ENCODE measurements at places on chromosomes 16 and 17.

DNA sequence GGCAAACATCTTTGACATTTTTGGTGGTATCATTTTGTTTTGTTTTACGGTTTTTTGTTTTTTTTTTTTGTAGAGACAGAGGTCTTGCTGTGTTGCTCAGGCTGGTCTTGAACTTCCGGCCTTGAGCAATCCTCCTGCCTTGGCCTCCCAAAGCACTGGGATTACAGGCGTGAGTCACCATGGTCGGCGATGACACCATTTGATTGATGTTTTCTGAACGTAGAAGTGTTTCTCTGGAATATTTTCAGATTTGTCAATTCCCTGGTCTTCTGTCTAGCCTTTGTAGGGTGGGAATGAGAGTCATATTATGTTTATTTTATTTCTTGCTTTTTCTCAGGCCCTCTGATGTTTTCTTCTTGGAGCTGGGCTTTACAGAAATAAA lies 32.2 kb upstream of the BRD7 start:
- DNase-seq, result no peak

DNA sequence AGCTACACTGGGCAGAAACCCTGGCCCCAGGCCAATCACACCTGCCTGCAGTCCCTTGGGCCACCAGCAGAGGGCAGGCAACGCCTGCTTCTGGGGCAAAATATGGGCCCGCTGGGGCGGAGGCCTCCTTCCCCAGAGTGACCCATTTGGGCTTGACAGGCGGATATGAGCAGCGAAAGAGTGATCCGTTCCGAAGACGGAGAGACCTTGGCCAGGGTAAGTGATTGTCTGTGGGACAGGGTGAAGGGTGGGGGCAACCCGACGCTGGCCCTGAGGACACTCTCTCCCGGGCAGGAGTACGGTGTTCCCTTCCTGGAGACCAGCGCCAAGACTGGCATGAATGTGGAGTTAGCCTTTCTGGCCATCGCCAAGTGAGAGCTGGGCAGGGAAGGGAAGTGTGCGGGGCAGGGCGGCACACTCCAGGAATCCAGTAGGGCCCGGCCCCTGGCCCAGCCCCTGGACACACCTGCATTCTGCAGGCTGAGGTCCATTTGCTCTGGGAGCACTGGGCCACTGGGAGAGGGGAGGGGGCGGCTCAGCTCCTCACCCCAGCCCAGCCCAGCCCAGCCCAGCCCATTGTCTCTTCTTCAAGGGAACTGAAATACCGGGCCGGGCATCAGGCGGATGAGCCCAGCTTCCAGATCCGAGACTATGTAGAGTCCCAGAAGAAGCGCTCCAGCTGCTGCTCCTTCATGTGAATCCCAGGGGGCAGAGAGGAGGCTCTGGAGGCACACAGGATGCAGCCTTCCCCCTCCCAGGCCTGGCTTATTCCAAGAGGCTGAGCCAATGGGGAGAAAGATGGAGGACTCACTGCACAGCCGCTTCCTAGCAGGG lies 3.5 kb upstream of the NHERF1 start:
- peak; percentile 65 for DNase-seq

DNA sequence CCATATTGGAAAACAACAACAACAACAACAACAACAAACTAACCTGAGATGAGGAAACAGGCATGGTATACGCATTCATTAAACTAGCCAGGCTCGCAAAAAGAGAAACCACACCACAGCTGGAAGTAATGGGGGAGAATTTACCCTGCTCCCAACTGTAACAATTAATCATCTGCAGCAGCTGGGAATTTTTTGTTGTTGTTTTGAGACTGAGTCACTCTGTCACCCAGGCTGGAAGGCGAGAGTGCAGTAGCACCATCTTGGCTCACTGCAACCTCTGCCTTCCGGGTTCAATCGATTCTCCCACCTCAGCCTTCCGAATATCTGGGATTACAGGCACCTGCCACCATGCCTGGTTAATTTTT lies 16.3 kb downstream of the PRPSAP1 start:
- no peak for DNase-seq

DNA sequence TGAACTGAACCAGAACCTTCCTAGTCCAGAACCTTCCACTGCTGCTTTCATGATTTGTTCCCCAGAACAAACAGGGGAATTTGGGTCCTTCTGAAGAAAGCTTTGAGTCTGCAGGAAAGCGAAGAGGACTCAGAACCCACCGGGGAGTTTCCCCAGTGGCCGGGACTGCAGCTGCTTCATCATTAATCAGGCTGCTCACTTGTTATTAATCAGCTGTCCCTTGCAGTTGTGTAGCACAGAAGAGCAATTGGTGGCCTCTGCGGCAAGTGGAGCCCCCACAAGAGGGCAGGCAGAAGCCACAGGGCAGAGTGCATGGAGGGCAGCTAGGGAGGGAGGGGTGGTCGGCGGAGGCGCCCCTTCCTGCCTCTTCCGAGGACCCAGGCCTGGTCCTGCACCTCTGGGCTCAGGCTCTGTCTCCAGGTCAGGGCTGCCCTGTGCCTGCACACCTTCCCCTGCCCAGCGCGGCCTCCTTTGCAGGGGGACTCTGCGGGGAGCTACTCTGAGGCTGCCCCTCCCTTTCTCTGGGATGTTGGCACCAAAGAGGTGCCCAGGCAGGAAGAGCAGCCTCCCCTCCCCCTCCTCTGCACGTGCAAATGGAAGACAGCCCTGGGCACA lies 6.9 kb downstream of the CCL17 start:
- DNase-seq, result no peak

Data from choroid plexus epithelial cell (primary cell).